IMR-90 (cell line): ENCODE measurements at places on chromosomes 11 and 22. TPM values are rescaled to one million over a fixed set of nuclear protein-coding genes. Genes with fewer than 3 reads are reported as not detected.

DNA sequence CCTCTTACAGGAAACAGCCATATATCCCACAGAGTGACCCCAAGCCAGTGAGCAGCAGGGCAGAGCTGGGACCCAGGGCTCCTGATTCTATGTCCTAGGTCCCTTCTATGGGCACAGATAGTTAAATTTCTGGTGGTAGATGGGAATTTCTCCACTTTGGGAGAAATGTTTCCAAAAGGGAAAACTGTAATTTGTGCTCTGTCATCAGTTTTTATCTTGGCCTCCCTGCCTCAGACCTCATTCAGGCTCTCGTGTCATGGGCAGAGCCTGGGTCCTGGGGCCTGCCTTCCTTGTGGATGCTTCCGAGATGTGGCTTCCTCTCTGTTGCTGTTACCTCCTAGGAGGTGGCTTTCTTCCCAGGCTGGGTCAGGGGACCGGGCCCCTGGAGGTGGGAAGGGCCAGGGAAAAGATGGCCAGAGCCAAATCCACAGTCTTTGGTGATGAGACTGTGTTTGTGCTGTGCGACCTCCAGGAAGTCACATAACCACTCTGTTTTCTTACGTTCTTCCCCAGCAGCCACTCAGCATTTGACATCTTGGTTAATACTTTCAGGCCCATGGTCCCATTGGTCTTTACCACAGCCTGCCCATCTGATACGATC is 8.6 kb downstream of the LRRC32 start:
- DNase-seq, result no peak
- H3K36me3 ChIP-seq, result peaks cover 11% of the 10 kb centered on the region; the same call in 1 of the 2 replicates
- H3K27ac ChIP-seq, result no peak overlapping the region
- H3K27me3 ChIP-seq, result no peaks in the 10 kb centered on the region
- H3K4me1 ChIP-seq, result peaks cover under 1% of the 10 kb centered on the region; the same call in 1 of the 2 replicates
- no peak overlapping the region for H3K4me3 ChIP-seq

- peak; percentile 78 for DNase-seq
- H3K36me3 ChIP-seq, result peaks cover 46% of the 10 kb centered on the region
- peak overlapping the region; percentile 93 for H3K27ac ChIP-seq
- H3K4me1 ChIP-seq, result peaks cover 72% of the 10 kb centered on the region
- H3K27me3 ChIP-seq, result no peaks in the 10 kb centered on the region
These were observed 19.3 kb downstream of the MYH9 start for GRCh38 chr22:36368359-36368983.

DNA sequence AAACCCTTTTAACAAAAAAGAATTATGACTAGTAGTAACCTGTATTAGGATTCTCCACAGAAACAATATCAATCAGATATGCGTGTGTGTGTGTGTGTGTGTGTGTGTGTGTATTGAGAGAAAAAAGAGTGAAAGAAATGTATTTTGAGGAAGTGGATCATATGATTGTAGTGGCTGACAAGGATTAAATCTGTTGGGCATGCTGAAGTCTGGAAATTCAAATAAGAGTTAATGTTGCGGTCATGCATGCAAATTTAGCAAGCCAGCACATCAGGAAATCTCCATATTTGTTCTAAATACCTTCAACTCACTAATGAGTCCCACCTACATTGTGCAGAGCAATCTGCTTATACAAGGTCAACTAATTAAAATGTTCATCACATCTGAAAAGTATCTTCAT is 46.8 kb upstream of the IGLL5 start:
- H3K27ac ChIP-seq, result no peak overlapping the region
- no peaks in the 10 kb centered on the region for H3K36me3 ChIP-seq
- no peaks in the 10 kb centered on the region for H3K4me1 ChIP-seq
- DNase-seq, result no peak
- H3K27me3 ChIP-seq, result 0 out of 2 replicates have a peak, but pooled peaks cover 2% of the 10 kb centered on the region
- no peak overlapping the region for H3K4me3 ChIP-seq

- H3K4me1 ChIP-seq, result no peaks in the 10 kb centered on the region
- H3K27me3 ChIP-seq, result peaks cover 12% of the 10 kb centered on the region
- DNase-seq, result no peak
- no peaks in the 10 kb centered on the region for H3K36me3 ChIP-seq
- H3K27ac ChIP-seq, result no peak overlapping the region
These were observed 9.9 kb upstream of the RNASEH2C start for GRCh38 chr11:65730461-65730860.

Gene AMOTL1
- 49.5 and 58.6 TPM in 2 replicates for total RNA-seq
